ENCODE measurements at places on chromosomes 11 and 22.

DNA sequence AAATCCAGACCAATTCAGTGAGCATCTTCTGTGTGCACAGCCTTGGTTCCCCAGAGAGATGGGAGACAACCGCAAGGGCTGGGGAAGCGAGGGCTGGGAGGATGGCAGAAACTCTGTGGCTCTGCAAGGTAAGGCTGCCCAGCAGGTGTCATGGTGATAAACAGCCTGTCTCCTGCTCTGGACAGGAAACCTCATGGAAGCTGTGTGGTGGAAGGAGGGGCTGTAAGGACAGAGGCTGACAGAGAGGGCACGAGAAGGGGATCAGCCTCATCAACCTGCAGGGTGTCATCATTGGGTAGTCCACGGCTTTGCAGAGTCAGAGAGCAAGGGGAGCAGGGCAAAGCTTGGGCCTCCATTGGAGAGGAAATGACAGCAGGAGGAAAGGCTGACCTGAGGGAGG lies 138.4 kb upstream of the CADM1 start:
- DNase-seq, result no peak

DNA sequence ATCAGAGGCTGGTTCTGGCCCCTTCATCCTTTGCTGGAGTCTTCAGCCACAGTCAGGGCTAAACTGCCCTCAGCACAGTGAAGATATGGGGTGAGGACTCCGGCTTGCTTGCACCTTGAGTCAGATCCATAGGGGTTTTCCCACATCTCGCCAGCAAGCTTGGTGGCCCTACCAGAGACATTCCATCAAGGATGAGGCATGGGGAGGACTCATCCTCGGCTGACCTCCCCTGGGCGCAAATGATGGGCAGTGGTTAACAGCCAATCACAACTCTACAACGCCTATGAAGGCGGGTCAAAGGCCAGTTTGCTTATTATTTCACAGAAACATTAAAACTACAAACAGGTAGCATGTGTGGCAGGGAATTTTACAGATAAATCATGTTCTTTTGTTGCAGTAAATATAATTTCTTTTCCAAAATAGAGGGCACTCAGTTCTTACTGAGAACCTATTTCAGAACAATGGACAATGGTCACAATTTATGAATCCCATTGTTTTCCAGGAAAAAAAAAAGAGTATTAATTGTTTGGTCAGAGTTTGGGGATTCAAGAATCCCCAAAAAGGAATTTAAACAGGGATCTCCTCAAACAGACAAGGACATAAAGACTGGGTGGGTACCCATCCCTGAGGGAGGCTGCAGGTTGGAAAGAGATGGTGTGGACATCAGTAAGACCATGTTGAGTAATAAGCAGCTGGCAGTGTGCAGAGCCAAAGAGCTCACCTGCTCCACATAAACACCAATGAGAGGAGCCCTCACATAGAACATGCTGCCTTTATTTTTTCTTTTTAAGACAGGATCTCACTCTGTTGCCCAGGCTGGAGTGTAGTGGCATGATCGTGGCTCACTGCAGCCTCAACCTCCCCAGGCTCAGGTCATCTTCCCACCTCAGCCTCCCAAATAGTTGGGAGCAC lies 14.8 kb downstream of the PLAAT3 start:
- no peak for DNase-seq

DNA sequence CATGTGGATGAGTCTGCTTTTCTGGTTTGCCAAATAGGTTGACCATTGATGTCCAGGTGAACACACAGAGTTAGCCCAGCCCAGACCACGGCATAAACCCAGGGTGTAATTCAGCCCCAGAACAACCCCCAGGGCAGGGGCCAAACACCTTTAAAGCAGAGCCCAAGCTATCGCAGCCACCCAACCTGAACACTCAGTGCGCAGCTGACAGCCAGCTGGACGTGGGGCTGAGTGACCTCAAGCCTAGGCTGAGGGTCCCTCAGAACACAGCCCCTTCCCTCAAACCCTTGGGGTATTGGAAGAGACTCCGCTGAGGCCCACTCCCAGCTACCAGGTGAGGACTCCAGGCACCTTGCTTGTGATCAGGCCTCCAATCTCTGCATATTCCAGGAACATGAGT lies 161.5 kb upstream of the NECTIN1 start:
- DNase-seq, result no peak

GRCh38 chr11:44316659-44317240 lies 6.8 kb upstream of the ALX4 start:
- DNase-seq, result no peak

DNA sequence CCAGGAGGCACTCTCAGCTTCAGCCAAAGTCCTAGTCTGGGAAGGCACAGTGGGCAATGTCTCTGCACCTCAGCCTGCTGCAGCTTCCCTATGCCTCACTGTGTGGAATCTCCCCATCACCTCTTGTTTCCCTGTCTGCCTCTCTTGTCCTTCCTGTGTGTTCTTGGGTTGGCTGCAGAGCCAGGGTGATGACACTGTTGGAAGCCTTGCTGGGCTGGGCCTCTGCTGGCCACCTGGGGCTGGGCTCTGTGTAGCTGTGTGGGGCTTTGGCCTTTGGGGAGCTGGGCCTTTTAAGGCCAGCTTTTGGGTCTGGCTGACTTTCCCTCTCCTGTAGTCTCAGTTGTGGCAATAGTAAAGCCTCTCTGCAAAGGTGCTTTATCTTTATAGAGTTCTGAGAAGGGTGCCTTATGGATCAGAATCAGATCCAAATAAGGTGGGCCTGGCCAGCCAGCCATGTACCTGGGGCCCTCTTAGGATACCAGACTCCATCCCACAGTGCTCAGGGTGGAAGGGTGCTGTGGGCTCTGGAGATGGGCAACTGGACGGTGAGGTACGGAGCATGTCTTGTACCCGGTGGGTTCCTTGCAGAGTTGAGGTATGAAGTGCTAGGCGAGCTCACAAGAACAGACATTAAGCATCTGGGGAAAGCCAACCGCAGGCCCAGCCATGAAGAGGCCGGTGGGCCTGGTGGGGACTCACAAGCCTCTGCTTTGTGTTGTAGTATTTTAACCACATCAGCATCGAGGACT lies 10.3 kb upstream of the RANBP1 start:
- DNase-seq, result no peak

- no peak for DNase-seq
Observed at GRCh38 chr11:23856654-23857053, 640.2 kb upstream of the LUZP2 start.

GRCh38 chr11:85855341-85855656 lies at the start of gene CCDC83:
Gene CCDC83 (plus strand): TSS chr11:85855383. CDS start chr11:85865124, 9,741 bp downstream.
- DNase-seq, result no peak

GRCh38 chr11:2663506-2663905 lies 36.3 kb downstream of the KCNQ1OT1 start:
- DNase-seq, result no peak

DNA sequence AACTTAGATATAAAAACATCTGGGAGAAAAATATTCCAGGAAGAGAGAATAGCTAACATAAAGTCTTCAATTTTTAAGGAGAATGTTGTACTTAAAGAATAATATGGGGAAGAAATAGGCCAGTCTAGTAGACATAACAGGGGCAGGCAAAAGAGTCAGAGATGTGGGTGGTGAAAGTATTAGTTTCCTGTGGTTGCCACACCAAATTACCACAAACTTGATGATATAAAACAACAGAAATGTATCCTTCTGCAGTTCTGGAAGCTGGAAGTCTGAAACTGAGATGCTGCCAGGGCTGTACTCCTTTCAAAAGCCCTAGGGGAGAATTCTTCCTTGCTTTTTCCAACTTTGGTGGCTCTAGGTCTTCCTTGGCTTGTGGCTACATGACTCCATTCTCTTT lies 1309.7 kb downstream of the LRRC4C start:
- DNase-seq, result no peak

DNA sequence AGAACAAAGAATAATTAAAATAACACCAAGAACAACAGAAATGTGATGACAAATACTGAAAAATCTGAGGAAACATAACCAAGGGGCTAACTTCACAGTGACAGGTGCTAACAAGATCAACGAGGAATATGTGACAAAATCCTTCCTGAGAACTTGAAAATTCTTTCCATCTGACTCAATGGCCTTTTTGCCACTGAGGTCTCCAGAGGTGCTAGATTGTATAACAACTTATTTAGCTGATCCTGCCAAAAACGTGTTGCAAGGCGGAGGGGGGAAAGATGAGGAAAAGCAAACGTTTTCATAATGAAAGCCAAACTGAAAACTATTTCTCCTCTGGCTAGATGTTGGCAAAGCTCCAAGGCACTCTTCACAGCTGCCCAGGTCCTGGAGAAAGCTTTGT lies 364.5 kb downstream of the NTM start:
- DNase-seq, result no peak

DNA sequence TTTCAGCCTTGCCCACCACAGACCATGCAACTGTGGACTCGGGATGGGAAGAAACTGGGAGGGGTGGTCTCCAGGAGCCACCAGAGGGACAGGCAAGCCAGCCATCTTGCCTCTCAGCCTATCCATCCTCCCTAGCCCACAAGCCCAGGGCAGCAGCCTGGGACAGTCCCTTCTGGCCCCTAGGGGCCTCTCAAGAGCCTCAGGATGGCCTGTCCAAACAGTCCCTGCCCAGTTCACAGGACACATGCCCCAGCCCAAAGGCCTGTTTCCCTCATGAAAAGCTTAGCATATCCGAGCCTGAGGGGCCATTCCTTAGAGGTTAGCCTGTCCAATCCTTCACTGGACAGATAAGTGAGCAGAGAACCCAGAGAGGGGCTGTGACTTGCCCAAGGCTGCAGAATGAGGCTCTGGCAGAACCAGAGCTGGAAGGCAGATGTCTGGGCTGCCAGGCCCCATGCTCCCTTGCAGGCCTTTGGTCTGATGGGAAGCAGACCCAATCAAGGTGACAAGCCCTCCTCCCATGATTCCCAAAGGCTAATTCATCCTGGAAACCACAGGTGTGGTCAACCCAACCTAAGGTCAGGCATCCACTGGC lies 28.2 kb downstream of the LRRC10B start:
- DNase-seq, result no peak

- no peak for DNase-seq
Observed at GRCh38 chr11:111731821-111732220, 34.4 kb downstream of the PPP2R1B start.

DNA sequence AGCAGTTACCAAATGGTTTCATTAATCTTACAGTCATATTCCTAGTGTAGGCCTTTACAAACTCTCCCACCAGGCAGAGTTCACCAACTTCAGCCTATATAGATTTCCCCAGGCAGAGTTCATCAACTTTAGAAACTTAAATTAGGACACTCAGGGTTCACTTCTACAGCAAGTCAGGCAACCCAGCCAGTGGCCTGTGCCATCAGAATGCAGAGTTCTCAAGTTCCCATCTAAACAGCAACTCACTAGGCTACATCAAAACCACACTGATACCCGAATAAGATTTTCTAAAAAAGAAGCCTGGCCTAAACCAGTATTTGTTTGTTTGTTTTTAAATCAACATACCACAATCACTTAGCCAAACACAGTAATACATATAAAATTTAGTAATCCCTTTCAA lies 33.7 kb downstream of the PICALM start:
- DNase-seq, result no peak

GRCh38 chr11:64180891-64181290 lies 5.1 kb upstream of the STIP1 start:
- DNase-seq, result no peak

GRCh38 chr11:2826679-2827056 lies 58.9 kb downstream of the CDKN1C start:
- no peak for DNase-seq

DNA sequence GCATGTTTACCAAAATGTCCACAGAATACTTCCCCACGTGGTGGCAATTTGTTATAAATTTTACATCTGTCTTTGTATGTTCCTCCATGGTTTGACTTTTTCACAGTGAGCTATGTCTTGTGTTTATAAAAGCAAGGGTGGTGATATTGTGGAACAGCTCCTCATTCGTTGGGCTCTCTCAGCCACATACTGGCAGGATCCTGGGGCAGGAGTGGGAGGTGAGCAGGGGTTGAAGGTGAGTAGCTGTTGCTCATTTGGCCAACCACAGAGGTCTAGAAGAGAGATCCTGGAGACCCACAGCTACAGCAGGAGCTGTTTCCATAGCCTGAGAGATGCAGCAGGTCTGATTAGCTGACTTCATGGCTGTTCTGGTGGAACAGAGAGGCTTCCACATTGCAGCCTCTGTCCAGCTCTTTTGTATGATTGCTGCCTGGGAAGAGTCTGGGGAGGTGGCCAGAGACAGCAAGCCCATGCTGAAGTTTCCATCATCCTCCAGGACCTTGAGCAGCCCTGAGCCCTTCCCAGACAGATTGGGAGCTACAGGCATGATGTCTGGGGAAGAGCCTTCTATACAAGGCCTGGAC lies 128.1 kb downstream of the LDLRAD3 start:
- DNase-seq, result no peak

GRCh38 chr22:39656495-39657490 lies 86.2 kb downstream of the CACNA1I start:
- no peak for DNase-seq

DNA sequence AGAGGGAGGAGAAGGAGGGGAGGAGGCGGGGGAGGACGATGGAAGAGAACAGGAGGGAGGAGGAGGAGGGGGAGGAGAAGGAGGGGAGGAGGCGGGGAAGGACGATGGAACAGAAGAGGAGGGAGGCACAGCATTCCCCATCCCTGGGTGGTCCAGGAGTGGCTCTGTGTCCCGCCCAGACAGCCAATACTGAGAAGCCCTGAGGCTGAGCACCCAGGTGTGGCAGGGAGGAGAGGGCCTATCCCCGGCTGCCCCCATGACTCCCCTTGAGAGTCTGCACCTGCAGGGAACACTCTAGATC lies 717 bp downstream of the MRGPRE start:
- DNase-seq, result no peak

DNA sequence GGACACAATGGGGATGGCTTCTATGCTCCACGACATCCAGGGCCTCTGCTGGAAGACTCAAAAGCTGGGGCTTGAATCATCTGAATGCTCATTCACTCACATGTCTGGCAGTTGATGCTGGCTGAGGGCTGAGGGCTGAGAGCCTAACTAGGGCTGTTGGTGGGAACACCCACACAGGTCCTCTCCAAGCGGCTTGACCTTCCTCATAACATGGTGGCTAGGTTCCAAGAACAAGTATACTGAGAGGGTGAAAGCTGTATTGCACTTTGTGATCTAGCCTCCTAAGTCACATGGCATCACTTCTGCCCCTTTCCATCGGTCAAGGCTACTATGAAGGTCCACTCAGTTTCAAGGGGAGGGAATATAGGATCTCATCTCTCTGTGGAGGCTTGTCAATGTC lies 7.5 kb downstream of the TMEM151A start:
- no peak for DNase-seq

- DNase-seq, result no peak
Observed at GRCh38 chr22:23044570-23044969, 25.7 kb upstream of the GNAZ start.

- DNase-seq, result no peak
Observed at GRCh38 chr22:46535876-46536536, 1.4 kb downstream of the CELSR1 start.

- no peak for DNase-seq
Observed at GRCh38 chr11:47550288-47551047, 2.5 kb downstream of the CELF1 start.
